ENCODE measurements at places on chromosomes 13 and 19. TPM values are rescaled to one million over a fixed set of nuclear protein-coding genes. Genes with fewer than 3 reads are reported as not detected.

SYCN gene
- not detected for total RNA-seq

OR7C1 gene
- total RNA-seq = not detected

CDC37 gene
- 122 TPM for total RNA-seq

FGF14 gene
- 0.52 TPM for total RNA-seq

GFY gene
- not detected for total RNA-seq

CFD gene
- total RNA-seq = 0.91 TPM

CCDC169 gene
- total RNA-seq = 2.8 TPM

CALR gene
- 1,873 TPM for total RNA-seq

ZIM2 gene
- 0.08 TPM for total RNA-seq

CLEC17A gene
- not detected for total RNA-seq

OVOL3 gene
- total RNA-seq = not detected

ZNF829 gene
- 4.1 TPM for total RNA-seq

ZNF701 gene
- 7.5 TPM for total RNA-seq

KCNRG gene
- 6.0 TPM for total RNA-seq

DCT gene
- total RNA-seq = 0.32 TPM

LPAR2 gene
- total RNA-seq = 0.65 TPM

HSD17B14 gene
- 4.6 TPM for total RNA-seq

PDE4C gene
- 0.78 TPM for total RNA-seq

CPAMD8 gene
- total RNA-seq = 0.91 TPM

VSIG10L gene
- total RNA-seq = 0.91 TPM

EXOC3L2 gene
- total RNA-seq = not detected

BICRA gene
- 3.4 TPM for total RNA-seq

KIR2DL1 gene
- total RNA-seq = not detected

PPP1R13L gene
- 3.6 TPM for total RNA-seq

PGLYRP2 gene
- total RNA-seq = not detected

ZNF93 gene
- total RNA-seq = 9.1 TPM

SPIB gene
- not detected for total RNA-seq

OSCAR gene
- 1.0 TPM for total RNA-seq

LACC1 gene
- 4.1 TPM for total RNA-seq

C13orf46 gene
- under 0.01 TPM for total RNA-seq

CAMSAP3 gene
- total RNA-seq = 0.65 TPM

EFNB2 gene
- total RNA-seq = 9.6 TPM

CELF5 gene
- not detected for total RNA-seq

PPFIA3 gene
- 2.1 TPM for total RNA-seq

RNF225 gene
- not detected for total RNA-seq

HIF3A gene
- total RNA-seq = 17.7 TPM

PLIN5 gene
- total RNA-seq = not detected

FOSB gene
- total RNA-seq = 7.4 TPM

UBE2L5 gene
- not detected for total RNA-seq

ATP1A3 gene
- total RNA-seq = 0.13 TPM

NCAN gene
- 0.08 TPM for total RNA-seq

ZNF345 gene
- total RNA-seq = 3.5 TPM

WTIP gene
- 24.3 TPM for total RNA-seq

APOC4 gene
- not detected for total RNA-seq

ONECUT3 gene
- not detected for total RNA-seq

ADAMTSL5 gene
- total RNA-seq = 5.0 TPM

RFPL4AL1 gene
- total RNA-seq = not detected

EBI3 gene
- 0.39 TPM for total RNA-seq

ZNF132 gene
- total RNA-seq = 5.9 TPM

All from epithelial cell of alveolus of lung (primary cell).